ENCODE measurements at places on chromosomes 4 and X.

DNA sequence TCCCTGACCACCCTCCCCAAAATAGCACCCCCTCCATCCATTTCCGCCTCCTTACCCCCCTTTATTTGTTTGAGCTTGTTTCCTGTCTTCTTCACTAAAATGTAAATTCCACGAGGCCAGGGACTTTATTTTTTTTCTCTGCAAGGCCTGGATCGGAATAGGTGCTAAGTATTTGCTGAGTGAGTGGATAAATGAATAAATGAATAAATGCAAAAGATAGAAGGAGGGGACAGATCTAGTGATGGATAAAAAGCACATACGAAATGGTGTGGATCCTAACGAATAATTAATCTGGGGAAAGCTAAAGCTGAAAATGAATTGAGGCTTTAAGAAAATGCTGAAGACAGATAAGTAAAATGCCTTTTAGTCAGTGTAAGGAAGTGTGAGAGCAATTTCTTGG, 12.2 kb downstream of the CETN2 start:
- no peak for DNase-seq

GRCh38 chr4:177311589-177311988, 1.9 kb downstream of the NEIL3 start:
- no peak for DNase-seq

- no peak for DNase-seq
These were observed 69.4 kb downstream of the KCNIP4 start for GRCh38 chr4:21879187-21879586.

GRCh38 chr4:140251571-140251970, 97.6 kb upstream of the MAML3 start:
- DNase-seq = no peak

Measured in cortex of kidney (tissue), 1 donor.